Brain microvascular endothelial cell (primary cell): ENCODE measurements at places on chromosomes 3 and 15.

GRCh38 chr15:70833861-70834765 is 19.8 kb downstream of the LARP6 start:
- peak; percentile 57 for DNase-seq

- DNase-seq: no peak
Measured at GRCh38 chr15:60804551-60804950, 325.6 kb upstream of the ICE2 start.

DNA sequence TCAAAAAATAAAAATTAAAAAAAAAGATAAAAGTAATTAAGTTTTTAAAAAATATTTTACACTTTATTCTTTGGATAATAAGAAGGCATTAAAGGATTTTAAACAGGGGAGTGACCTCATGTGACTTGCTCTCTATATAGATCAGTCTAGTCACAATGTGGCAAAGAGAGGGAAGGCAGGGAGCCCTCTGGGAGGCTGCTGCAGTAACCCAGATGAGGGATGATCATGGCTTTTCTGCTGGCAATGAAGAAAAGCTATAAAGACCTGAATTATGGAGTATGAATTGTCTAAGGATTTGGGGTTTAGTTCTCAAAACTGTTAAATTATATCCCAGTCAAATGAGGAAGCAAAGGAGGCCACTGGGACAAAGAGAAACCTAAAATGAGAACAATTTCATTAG is 58.1 kb downstream of the SUMF1 start:
- no peak for DNase-seq

DNA sequence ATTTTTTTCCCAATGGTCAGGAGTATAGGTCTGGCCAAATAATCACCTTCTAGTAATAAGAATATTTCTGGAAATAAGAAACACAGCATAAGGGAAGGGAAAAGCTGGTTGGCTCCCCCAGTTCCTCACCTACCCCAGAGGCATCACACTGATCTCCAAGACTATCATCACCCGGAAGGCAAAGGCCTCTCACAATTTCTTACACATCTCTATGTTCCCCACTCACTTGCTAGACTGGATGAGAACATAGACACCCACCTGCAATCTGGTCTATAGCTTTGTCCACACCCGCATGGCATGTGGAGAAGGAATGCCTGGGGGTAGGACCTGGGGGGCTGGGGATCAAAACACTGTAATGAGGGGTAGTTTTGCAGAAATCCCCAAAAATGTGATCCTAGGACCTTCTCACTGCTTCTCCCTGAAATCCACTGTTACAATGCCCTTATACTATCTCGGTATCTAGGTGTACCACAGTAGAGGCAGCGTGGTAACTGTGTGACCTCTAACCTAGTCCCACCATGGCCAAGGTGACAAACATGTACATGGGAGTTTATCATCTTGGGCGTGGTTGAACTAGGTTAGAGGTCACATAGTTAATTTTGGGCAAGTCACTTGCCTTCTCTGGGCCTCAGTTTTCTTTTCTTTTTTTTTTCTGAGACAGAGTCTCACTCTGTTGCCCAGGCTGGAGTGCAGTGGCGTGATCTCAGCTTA is 29.5 kb upstream of the NRROS start:
- no peak for DNase-seq

DNA sequence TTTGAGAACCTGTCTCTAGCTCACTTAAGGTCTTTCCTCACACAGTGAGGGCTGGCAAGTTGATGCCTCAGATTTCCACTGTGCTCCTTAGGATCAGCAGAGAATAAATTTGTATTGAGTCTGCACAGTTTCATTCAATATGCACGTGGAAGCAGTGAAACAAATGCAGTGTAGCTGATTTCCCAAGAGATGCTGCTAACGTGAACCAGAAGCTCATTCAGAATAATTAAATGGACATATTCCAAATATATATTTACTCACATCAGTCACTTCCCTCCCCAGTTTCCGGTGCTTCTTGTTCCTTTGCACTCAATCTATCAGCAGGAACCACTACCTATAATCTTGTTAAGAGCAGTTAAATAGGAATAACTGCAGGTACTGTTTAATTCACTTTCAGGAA is 86.1 kb downstream of the UNC13C start:
- no peak for DNase-seq

GRCh38 chr3:10008588-10009344 is 17.5 kb upstream of the FANCD2 start:
- peak; percentile 66 for DNase-seq

GRCh38 chr3:100033184-100033583 is 81.1 kb downstream of the FILIP1L start:
- DNase-seq: peak; percentile 80

GRCh38 chr3:194689493-194689944 is 3.8 kb downstream of the FAM43A start:
- no peak for DNase-seq

- DNase-seq: no peak
Measured at GRCh38 chr3:55675478-55675877, 188.4 kb upstream of the WNT5A start.

DNA sequence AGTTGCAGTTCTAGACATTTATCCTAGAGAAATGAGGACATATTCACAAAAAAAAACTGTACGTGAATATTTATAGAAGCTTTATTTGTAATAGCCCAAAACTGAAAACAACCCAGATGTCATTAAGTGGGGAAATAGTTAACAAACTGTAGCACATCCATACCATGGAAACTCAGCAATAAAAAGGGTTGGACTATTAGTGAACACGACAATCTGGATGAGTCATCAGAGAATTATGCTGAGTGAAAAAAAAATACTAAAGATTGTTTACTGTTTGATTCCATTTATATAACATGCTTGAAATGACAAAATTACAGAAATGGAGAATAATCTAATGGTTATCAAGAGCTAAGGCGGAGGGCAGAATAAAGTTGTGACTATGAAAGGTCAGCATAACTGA is 59.5 kb downstream of the CPA3 start:
- no peak for DNase-seq

DNA sequence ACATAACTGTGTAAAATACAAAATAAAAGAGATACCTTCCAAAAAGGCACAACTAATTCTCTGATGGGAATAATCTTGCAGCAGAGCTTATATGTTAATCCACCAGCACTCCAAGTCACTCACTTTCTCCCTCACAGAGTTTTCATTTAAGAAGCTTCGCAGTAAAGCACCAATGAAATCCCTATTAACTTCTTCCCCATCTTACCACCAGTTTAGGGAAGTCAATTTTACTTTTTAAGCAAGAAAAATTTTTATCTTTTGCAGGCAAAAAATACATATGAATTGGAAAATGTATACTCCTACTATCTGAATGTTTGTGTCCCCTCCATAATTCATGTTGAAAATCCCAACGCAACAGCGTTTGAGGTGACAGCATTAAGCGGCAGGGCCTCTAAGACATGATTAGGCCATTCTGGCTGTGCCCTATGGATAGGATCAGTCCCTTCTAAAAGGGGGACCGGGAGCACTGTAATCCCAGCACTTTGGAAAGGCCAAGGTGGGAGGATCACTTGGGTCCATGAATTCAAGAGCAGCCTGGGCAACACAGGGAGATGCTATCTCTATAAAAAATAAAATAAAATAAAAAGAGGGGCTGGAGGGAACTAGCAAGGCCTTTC is 435.8 kb downstream of the SHQ1 start:
- DNase-seq: no peak

DNA sequence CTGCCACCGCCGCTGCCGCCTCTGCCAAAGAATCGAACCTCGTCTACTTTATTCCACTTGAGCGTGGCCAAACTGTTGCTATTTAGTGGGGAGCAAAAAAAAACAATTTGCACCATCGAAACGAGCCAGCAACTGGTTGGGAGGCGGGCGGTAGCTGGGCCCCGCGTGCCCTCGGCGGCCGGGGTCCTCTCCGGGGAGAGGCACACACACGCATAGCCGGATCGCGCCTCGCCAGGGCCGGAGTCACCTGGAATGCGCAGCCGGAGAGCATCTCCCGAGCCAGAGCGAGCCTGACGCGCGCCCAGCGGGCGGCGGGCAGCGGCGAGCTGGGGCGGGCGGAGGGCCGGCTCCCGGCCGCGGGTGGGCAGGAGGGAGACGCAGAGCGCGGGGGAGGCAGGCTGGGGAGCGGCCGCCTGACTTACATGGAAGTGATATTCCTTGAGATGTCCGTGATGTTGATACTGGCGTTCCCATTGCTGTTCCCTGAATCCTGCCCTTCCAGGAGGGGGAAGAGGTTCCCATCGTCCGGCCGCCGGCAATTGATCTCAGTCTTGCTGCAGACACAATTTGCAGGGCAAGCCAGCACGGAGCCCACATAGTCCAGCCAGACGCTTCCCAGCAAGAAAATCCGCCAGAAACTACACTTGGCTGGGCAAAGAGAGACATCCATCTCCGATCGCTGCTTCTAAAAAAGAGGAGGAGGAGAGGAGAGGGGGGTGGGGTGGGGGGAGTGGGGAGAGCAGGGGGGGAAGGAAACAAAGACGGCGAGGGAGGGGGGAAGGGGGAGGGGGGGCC is 858 bp downstream of the NTRK3 start:
- peak; percentile 1 for DNase-seq

GRCh38 chr3:185939721-185940120 is 1.9 kb upstream of the TRA2B start:
- DNase-seq: no peak

DNA sequence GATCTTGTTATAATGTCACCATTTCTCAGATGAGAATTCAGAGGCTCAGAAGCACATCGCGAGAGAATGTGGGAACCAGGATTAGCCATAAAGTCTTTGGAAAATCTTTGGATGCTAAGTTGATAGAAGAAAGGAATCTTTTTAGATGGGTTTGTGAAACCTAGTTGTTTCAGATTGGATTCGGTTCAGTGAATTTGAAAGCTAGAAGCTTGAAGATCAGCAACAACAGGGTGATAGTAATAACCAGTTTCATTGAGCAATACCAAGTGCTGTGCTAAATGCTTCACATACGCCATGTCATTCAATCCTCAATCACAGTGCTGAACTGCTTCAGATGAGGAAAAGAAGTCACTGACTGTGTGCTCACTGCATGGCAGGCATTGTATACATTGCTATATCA is 47.4 kb upstream of the MITF start:
- DNase-seq: no peak

GRCh38 chr15:73888224-73889041 is 15.1 kb downstream of the TBC1D21 start:
- DNase-seq: no peak

GRCh38 chr3:77319711-77320110 is 279.8 kb downstream of the ROBO2 start:
- DNase-seq: peak; percentile 16

DNA sequence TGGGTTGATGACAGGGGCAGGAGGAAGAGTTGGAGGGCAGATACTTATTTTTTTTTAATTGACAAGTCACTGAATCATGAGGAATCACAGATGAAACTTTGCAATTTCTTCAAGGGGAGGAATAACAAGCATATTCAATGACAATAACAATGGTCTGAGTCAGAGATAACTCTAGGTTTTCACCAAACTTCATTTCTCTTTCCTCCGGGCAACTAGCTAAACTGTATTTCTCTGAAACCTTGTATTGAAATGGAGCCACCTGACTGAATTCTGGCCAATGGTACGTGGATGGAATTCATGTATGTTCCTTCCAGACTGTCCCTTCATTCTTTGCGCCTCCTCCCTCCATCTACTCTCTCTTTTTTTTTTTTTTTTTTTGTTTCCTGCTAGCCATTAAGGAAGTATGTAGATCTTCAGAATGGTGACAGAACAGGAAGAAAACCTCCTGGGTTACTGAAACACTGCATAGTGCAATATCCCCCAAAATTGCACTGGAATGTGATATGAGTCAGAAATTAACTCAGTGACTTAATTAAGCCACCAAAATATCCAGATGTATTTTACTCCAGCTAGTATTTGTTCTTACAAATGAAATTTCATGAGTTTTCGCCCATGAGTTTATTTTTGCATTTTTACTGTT is 495.4 kb downstream of the OTOL1 start:
- no peak for DNase-seq

GRCh38 chr15:41437448-41437847 is 20.6 kb downstream of the RTF1 start:
- no peak for DNase-seq

DNA sequence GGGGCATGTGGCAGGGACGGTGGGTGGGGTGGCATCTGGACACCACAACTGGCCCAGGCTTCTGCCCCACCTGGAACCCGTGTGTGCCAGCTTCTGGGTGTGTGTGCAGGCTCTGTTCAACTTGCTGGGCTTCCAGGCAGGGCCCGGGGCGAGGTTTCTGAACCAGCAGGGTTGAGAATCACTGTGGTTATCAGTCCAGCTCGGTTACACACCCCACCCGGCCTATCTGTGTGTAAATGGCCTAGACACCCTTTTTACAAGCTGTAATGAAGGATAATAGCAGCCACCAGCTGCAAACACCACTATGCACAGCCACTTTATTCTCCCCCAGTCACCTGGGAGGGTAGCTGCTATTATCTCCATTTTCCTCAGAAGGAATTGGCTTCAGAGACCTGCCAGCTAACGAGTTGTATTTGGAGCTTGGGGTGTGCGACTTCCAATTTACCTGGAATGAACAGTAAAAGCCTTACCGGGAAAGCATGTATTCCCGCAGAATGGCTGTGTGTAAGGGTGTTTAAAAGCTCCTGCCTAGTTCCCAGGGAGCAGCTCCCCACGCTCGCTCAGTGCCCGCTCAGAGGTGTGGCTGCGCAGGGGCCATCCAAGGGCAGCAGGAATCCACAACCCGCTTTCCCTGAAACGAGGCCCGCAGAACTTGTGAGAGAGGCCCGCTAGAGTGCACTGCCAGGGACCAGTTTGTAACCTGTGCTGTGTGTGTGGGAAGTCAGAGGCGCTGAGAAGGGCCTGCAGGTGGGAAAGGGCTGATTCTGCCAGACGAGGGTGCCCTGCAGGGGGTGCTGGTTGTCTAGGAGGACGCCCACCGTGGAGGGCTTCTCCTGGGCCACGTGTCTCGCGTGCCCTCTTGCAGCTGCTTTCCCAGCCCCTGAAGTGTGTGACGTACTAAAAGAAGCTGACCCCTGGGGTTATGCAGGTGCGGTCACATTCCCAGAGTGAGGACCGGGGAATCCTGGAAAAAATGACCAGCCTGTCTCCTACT is 83.5 kb downstream of the C3orf70 start:
- no peak for DNase-seq

DNA sequence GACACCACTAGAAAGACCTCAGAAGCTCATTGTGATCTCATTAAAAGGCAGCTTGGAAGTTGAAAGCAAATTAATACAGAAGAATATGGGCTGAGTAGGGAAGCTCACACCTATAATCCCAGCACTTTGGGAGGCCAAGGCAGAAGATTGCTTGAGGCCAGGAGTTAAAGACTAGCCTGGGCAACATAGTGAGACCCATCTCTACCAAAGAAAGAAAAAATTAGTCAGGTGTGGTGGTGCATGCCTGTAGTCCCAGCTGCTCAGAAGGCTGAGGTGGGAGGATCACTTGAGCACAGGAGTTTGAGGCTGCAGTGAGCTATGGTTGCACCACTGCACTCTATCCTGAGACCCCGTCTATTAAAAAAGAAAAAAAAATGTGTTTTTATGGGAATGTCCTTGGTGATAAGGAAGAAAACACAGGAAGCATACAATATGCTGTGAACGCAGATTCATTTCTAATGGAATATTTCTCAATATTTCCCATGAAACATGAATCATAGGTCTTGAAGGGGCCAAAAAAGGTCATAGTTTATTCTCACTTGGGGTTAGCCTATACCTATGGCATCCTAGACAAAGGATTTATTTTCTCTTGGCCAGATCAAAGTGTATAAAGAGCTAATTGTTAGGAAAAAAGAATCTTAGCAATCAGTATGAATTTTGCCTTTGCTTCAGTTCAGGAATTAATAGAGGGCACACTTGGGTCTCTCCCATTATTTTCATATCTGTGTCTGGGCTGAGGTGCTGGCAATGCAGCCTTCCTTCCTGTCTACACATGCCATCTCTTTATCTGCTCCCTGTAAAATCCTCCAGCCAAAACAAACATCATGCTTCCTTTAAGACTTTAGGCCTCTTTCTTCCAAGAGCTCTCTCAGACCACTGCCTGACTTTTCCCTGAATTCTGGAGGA is 98.2 kb downstream of the FNDC3B start:
- DNase-seq: peak; percentile 56
